ENCODE measurements at places on chromosomes 1 and 21. TPM values are rescaled to one million over a fixed set of nuclear protein-coding genes. Genes with fewer than 3 reads are reported as not detected.

DNA sequence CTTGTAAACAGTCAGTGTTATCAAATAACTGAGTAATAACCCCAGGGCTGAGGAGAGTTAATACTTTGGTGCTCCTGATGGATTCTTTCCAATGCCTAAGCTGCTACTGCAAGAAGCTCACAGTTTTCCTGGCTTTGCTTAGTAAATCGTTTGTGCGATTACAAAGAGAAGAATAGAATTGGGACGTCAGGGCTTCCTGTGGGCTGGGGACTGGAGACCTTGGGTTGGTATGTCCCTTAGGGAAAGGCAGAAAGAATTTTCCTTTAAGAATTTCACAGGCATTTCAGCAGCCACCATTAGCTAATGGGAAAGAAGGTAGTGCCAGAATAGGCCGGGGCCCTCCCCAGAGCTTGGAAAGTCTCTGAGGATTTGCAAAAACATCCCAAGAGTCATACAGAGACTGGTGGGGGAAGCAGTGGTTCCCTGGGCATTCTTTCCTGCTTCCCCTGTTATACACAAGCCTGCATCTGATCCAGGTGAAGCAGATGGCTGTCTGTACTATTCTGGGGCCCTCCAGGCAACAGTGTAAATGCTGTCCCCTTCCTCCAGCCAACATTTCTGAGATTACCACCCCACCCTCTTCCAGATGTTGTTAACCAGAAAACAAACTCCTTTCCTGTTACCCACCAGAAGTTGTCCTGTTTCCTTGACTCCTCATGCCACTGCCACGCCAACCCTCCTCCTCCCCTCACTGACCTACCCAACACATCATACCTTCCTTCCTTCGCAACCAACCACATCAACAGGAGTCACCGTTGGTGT lies 40.2 kb downstream of the PLXNA2 start:
- no peak overlapping the region for H3K27ac ChIP-seq
- peaks cover 3% of the 10 kb centered on the region for H3K36me3 ChIP-seq
- no peak overlapping the region for H3K4me3 ChIP-seq

GRCh38 chr1:92356956-92357355 lies 58.1 kb downstream of the RPAP2 start:
- H3K27ac ChIP-seq: no peak overlapping the region
- H3K36me3 ChIP-seq: peaks cover 25% of the 10 kb centered on the region
- no peak for DNase-seq
- no peaks in the 10 kb centered on the region for H3K4me1 ChIP-seq
- H3K27me3 ChIP-seq: no peaks in the 10 kb centered on the region

- peaks cover 34% of the 10 kb centered on the region for H3K36me3 ChIP-seq
- peak; percentile 65 for DNase-seq
- H3K27me3 ChIP-seq: no peaks in the 10 kb centered on the region
- no peak overlapping the region for H3K4me3 ChIP-seq
- no peak overlapping the region for H3K27ac ChIP-seq
- peaks cover 24% of the 10 kb centered on the region for H3K4me1 ChIP-seq
Observed at GRCh38 chr1:201142011-201142848, 12.0 kb downstream of the TMEM9 start.

GRCh38 chr1:209198961-209199750 lies 384.4 kb upstream of the CAMK1G start:
- H3K4me3 ChIP-seq: no peak overlapping the region
- no peaks in the 10 kb centered on the region for H3K4me1 ChIP-seq
- no peak overlapping the region for H3K27ac ChIP-seq

DNA sequence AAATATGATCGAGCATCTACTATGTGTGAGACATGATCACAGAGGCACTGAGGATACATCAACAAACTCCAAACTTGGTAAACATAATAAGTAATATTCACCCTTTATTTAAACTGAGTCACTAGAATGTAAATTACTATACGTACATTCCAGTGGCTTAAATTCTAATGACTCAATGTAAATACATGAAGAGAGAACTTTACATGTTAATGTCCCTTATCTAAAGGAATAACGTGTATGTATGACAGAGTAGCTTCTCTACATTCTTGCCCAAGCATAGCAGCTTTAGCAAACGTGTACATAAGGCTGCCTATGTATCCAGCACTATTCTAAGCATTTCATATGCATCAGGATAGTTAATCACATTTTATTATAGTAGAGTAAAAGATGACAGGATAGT lies 111.8 kb upstream of the CYYR1 start:
- no peaks in the 10 kb centered on the region for H3K4me1 ChIP-seq
- no peak overlapping the region for H3K4me3 ChIP-seq
- no peaks in the 10 kb centered on the region for H3K36me3 ChIP-seq
- no peaks in the 10 kb centered on the region for H3K27me3 ChIP-seq

- H3K36me3 ChIP-seq: no peaks in the 10 kb centered on the region
- no peaks in the 10 kb centered on the region for H3K4me1 ChIP-seq
- no peak overlapping the region for H3K27ac ChIP-seq
Observed at GRCh38 chr1:29444782-29445729, 208.7 kb downstream of the PTPRU start.

DNA sequence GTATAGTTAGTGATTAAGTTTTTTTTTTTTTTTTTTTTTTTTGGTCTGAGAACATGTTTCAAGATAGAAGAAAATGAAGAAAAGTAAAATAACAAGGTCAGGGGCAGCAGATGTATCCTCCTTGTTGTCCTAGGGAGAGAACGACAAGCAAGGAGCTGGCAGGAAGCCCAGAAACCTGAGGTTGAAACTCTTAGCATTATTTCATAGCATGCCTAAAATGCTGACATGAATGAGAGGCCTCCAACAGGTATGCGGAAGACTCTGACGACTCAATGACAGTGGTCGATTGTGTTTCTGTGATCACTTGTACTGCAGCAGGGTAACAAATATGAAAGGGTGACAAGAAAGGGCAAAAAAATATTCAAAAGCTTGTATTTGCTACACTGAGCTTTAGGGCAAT lies 415.9 kb downstream of the PLA2G4A start:
- no peak for DNase-seq
- H3K27ac ChIP-seq: no peak overlapping the region
- no peaks in the 10 kb centered on the region for H3K4me1 ChIP-seq
- no peaks in the 10 kb centered on the region for H3K36me3 ChIP-seq

DNA sequence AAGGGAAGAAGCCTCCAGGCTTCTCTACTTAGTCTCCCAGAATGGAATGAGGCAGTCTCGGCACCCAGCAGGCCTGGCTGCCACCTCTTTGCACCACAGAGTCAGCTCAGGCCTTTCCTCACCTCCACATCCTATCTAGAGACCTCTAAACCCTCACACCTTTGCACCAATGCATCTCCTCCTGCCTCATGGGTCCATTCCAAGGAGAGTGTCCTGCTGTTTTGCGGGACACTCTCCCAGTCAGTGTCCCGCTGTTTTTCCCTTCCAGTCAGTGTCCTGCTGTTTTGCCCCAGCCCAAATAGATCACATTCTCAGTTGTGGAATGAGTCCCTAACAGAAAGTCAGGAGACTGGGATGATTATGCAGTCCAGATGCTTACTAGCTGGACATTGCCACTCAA lies 185.6 kb upstream of the CAMK1G start:
- no peaks in the 10 kb centered on the region for H3K36me3 ChIP-seq
- H3K27ac ChIP-seq: no peak overlapping the region
- no peak for DNase-seq
- peaks cover 2% of the 10 kb centered on the region for H3K27me3 ChIP-seq
- H3K4me1 ChIP-seq: peaks cover 14% of the 10 kb centered on the region
- no peak overlapping the region for H3K4me3 ChIP-seq

GRCh38 chr21:32549440-32549839 lies 35.9 kb downstream of the TCP10L start:
- H3K4me1 ChIP-seq: no peaks in the 10 kb centered on the region
- H3K36me3 ChIP-seq: no peaks in the 10 kb centered on the region
- no peak overlapping the region for H3K27ac ChIP-seq
- no peak for DNase-seq
- no peak overlapping the region for H3K4me3 ChIP-seq

- H3K4me1 ChIP-seq: peaks cover 6% of the 10 kb centered on the region
- H3K27ac ChIP-seq: no peak overlapping the region
- no peak for DNase-seq
- H3K4me3 ChIP-seq: no peak overlapping the region
Observed at GRCh38 chr1:63721531-63722189, 52.2 kb upstream of the ROR1 start.

DNA sequence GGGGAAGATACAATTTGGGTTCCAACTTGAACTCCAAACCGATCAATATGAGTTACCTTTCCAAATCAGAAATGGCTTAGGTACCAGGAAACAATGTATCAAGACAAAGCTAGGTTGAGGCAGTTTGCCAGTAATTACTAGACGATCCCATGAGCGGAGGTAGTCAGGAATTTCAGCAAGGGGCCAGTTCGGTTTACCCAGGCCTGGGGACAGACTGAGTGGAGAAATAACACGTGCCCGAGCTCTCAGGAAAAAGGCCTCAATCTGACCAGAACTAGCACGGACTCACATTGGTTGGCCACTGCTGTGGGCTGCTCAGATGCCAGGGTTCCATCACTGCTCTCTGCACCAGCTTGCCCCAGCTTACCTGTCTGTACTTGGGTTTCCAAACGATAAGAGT lies 15.3 kb downstream of the CLSTN1 start:
- DNase-seq: peak; percentile 29
- no peak overlapping the region for H3K4me3 ChIP-seq
- no peak overlapping the region for H3K27ac ChIP-seq
- no peaks in the 10 kb centered on the region for H3K27me3 ChIP-seq
- peaks cover 21% of the 10 kb centered on the region for H3K4me1 ChIP-seq

GRCh38 chr1:3035563-3036446 lies 14.5 kb downstream of the ACTRT2 start:
- no peak overlapping the region for H3K4me3 ChIP-seq
- H3K36me3 ChIP-seq: no peaks in the 10 kb centered on the region
- H3K27ac ChIP-seq: no peak overlapping the region
- H3K4me1 ChIP-seq: no peaks in the 10 kb centered on the region
- peaks cover 37% of the 10 kb centered on the region for H3K27me3 ChIP-seq

GRCh38 chr1:110176299-110176956 lies 26.1 kb downstream of the SLC6A17 start:
- no peak for DNase-seq
- peaks cover 52% of the 10 kb centered on the region for H3K4me1 ChIP-seq

DNA sequence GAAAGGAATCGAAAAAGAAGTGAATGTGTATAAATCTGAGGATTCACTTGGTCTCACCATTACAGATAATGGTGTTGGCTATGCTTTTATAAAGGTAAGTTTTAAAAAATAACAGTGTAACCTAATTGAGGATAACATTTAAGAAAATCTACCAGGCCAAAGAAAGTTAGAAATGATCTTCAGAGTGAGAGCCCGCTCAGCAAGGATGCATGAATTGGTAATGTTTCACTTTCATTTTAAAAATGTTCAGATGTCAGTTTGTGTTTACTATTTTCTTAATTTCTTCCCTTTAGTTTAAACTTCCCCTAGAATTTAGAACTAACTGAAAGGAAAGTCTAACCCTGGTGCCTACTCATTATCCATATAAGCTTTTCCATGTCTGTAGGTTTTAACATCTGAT lies 35.0 kb downstream of the GIPC2 start:
- no peak overlapping the region for H3K4me3 ChIP-seq
- no peak for DNase-seq
- H3K4me1 ChIP-seq: peaks cover 37% of the 10 kb centered on the region

GRCh38 chr1:110310300-110310699 lies 28.9 kb upstream of the RBM15 start:
- H3K27ac ChIP-seq: no peak overlapping the region
- DNase-seq: no peak
- peaks cover 35% of the 10 kb centered on the region for H3K4me1 ChIP-seq
- H3K36me3 ChIP-seq: no peaks in the 10 kb centered on the region

DNA sequence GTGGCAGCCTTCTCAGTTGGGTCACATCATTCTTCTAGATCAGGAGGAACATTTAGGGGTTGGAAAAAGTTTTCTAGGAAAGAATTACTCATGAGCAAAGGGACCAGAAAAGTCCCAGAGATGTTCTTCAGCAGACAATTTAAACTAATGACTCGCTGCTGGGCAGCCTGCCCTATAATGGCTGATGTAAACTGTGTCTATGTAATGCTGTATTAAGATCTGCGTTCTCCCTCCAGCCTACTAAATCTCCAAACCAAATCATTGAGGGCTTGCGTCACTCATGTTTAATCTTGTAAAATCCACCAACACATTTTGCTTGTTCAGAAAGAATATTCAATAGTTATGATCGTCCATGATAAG lies 92.1 kb downstream of the LRRC8C start:
- H3K4me3 ChIP-seq: no peak overlapping the region
- DNase-seq: no peak
- H3K36me3 ChIP-seq: no peaks in the 10 kb centered on the region

DNA sequence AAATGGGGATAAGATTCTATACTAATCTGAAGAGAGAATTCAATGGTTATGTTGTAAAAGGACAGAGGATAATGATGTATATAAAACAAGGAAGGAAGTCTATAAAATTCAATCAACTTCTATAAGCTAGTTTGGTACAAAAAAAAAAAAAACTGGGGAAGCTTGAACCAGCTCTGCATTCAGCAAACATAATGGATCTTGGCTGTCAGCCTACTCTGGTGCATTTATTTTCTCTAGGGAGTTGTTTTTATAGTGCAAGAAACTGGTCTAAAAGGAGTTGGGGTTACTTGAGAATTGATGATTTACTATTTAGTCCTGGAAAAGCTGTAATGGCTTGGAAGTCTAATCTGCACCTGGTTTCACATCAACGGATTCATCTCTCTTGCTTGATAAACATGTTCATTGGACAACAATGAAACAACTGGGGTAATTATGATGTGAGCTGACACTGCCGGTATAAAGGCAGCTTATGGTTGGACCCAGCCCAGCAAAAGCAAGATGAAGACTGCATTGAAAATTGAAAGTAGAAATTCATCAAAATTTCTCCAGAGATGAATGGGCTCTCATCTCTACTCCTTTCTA lies 199.4 kb upstream of the NRIP1 start:
- no peak overlapping the region for H3K4me3 ChIP-seq
- H3K36me3 ChIP-seq: no peaks in the 10 kb centered on the region
- H3K4me1 ChIP-seq: no peaks in the 10 kb centered on the region
- H3K27ac ChIP-seq: no peak overlapping the region
- no peaks in the 10 kb centered on the region for H3K27me3 ChIP-seq
- no peak for DNase-seq

DNA sequence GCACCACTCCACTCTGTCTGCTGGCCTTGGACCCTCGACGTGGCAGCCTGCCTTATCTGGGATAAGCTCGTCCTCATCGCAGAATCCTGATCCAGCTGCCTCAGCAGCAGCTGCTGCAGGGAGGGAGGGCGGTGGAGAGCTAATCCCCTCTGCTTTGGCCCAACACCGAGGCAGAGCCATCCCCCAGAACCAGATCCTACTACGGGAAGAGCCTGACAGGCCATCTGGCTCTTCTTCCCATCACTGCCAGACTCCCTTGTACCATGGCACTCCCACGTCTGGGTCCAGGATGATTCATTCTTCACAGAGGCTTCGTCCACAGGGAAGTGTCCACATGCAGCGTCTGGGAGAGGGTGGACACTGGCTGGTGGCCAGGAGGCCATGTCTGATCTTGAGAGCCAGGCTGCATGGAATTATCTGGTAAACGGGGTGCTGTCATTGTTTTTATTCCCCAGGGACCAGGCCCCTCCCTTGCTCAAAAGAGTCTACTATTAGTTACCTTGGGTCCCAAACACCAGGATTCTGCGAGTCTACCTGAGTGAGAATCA lies 14.6 kb upstream of the PKP1 start:
- no peaks in the 10 kb centered on the region for H3K36me3 ChIP-seq
- peaks cover 61% of the 10 kb centered on the region for H3K4me1 ChIP-seq
- peak overlapping the region; percentile 90 for H3K27ac ChIP-seq
- H3K4me3 ChIP-seq: no peak overlapping the region

The OR6K3 gene
- not detected for total RNA-seq

The PBX1 gene
- 38.0 TPM for total RNA-seq

The LDLRAD1 gene
- not detected for total RNA-seq
